ENCODE measurements at places on chromosomes 12 and 14.
A peak's percentile ranks its signal among the peaks of the same experiment; 100 is the strongest.

DNA sequence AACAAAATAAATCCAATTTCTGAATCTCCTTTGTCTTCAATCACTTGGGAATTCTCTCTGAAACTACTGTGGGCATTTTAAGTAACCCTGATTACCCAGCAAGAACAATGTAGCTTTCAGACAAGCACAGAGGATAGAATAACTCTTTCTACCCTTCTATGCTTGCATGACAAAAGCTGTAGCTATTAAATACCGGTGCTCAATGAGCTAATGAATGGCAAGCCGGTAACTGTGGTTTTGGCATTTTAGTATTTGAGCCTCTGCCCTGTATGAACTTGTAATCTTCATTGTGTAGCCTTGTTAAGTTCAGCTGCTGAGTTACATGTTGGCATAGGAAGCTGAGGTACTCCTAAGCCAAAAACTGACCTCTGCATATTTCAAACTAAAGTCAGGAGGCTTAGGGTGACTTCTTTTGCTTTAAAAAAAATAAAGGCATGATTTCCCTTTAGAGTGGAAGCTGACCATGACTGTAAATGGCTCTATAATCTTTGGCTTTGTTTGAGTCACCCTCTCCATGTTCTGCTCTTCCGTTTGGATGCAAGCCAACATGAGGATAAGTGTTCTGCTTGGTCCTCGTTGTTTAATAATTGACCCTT is 171.0 kb upstream of the HIF1A start:
- peak; percentile 84 for DNase-seq

- peak; percentile 16 for DNase-seq
Observed at GRCh38 chr12:51653431-51653830, 62.4 kb downstream of the SCN8A start.

DNA sequence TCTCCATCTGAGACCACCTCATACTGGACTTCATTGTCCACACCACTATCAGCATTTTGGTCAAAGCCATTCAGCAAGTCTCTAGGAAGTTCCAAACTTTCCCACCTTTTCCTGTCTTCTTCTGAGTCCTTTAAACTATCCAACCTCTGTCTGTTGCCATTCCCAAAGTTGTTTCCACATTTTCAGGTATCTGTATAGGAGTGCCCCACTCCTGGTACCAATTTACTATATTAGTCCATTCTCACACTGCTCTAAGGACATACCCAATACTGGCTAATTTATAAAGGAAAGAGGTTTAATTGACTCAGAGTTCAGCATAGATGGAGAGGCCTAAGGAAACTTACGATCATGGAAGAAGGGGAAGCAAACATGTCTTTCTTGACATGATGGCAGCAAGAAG is 292.2 kb upstream of the ATXN7L3B start:
- no peak for DNase-seq

DNA sequence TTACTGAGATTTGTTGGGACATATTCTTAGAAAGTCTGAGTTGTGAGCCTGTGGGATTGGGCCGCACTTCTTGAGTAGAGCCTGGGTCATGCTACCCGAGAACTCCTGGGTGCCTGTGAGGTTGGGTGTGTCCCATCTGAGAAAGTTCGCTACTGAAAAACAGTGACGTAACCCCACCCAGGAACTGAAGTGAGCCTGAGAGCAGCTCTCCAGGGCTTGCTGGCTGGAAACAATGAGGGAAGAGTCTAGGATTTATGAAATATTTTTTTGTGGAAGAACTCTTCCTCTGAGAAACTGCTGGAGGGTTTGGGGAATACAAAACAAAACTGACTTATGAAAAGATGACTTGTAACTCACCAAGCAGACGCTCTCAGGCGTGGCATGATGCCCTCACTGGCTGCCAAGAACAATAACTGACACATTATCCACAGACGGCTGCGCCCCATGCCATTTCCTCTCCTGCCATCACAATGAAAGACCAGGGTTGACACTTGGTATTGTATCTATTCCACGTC is 69.2 kb downstream of the RASSF3 start:
- DNase-seq: peak; percentile 18

- DNase-seq: no peak
Observed at GRCh38 chr14:24597403-24597802, 12.1 kb downstream of the GZMH start.

DNA sequence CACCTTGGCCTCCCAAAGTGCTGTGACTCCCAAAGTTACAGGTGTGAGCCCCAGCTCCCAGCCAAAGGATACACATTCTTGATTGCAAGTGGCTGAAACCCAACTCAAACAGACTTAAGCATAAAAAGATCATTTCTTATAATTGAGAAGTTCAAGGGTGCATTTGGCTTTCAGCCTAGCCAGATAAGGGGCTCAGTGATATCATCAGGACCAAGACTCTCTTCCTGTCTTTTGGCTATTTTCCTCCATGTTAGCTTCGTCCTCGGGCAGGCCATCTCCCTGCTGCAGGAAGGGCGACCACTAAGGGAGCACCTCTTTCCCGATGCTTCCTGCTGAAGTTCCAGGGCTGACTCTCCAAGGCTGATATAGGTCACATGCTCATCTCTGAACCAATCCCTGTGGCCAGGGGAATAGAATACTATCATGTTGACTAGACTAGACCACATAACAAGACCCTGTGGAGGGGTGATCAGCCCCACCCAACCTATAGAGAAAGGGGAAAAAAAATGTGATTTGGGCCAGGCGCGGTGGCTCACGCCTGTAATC is 9.8 kb upstream of the KRT8 start:
- DNase-seq: no peak

GRCh38 chr12:122943196-122943595 is 23.1 kb downstream of the ABCB9 start:
- peak; percentile 50 for DNase-seq

DNA sequence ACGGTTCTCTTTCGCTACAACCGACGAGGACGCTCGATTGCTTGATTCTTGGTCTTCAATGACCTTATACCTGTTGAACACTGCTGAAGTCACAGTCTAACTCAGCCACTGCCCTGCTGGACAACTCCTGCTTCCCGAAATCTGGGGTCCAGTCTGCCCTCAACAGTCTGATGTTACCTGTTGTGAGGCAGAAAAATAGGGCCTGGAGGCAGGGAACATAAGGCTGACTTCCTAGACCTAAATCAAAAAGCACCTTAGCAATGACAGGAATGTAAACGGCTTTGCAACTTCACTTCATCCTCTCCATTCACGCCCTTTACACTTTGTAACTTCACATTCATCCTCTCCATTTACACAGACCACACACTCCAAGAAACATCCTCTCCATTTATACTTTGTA is 597 bp upstream of the GLTP start:
- DNase-seq: no peak

GRCh38 chr14:79825046-79825521 is 386.2 kb downstream of the DIO2 start:
- DNase-seq: no peak

DNA sequence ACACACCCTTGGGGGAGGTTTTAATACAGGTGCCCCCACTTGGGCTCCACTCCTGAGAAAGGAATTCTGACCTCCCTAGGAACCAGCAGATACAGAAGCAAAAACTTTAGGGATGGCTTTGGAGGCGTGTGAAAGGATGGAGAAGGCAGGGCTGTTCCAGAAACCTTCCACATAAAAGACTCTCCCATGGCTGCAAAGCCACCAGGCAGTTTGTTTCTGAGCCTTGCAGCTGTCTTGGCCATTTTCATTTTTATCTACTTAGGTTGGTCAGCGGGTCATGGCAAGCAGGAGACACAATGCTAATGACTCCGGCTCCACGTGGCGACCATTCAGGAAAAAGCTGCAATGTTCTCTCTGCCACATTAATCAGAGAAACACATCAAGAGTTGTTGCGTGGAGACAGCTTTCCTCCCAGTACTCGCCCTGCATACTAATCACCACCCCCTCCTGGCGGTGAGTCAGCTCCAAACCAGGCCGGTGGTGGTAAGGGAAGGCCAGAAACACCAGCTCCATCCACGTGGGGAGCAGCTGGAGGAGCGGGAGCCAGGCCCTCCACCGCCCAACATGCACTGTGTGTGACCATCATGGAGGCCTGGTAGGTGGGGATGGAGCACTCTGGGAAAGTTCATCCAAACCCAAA is 30.9 kb upstream of the IRF2BPL start:
- DNase-seq: peak; percentile 93

DNA sequence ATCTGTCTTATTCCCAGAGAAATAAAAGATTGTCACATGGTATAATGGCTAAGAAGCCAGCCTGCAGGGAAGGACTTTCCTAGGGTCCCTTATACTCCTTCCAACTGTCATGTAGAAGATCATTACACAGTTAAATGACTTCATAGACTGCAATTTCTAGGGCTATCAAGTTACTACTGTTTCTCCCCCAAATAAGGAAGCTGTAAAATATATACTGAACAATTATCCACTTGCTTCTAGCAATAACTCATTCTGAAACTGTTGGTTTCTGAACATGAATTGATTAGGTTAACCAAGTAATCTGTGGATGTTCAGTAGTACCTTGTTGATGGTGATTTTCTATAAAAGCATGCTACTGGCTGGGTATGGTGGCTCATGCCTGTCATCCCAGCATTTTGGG is 44.6 kb downstream of the A2ML1 start:
- DNase-seq: no peak

DNA sequence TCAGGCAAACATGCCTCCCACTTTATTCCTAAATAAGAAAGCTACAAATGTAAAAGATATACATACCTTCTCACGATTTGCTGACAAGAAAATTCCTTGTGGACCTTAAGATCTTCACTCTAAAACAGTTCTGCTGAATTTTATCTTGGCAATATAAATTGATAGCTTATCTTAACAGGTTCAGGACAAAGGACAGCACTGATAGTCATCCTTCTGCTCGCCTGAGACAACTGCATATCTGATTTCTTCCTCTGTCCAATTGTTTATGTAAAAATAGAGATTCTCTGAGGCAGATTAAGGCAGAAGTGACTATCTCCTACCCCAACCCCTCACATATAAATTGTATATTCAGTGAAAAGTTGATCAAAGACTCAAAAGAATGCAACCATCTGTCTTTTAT is 44.9 kb downstream of the CAPZA3 start:
- no peak for DNase-seq

- no peak for DNase-seq
Observed at GRCh38 chr14:89533766-89534165, 116.7 kb upstream of the FOXN3 start.

DNA sequence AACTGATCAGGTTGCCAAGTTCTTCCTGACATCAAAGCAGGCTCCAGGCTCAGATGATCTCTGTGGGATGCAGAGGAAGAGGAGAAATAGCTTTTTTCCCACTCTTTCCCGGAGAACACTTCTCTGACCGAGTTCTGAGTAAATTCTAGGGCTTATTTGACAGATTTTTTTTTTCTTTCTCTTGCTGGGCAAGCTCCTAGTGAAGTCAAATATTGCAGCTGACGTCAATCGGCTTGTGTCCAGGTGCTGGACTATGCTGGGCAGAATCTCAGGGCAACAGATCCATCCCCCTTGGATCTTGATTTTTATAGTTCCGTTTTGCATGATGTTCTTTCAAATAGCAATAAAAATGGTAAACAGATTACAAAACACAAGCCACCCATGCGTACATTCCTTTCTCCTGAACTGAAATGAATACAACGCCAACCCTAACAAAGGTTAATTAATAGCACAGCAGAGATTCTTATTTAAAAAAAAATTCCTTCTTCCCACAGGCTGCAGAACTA is 182.2 kb downstream of the NOVA1 start:
- DNase-seq: no peak

DNA sequence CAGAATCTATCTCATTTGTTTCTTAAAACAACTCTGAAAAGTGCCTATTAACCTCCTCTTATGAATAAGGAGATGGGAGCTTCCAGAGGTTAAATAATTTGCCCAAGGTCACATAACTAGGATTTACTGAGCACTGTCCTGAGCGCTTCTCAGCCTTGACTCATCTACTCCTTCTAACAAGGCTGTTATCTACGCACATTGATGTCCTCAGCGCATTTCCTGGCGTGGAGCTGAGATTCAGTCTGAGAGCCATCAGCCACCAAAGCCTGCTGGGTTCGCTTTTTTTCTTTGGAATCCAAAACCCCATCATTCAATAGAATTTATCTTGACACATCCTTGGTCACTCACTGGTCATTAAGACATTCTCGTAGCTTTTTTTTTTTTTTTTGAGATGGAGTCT is 29.3 kb downstream of the AK7 start:
- DNase-seq: no peak

GRCh38 chr14:42322531-42323284 is 716.0 kb downstream of the LRFN5 start:
- DNase-seq: no peak

DNA sequence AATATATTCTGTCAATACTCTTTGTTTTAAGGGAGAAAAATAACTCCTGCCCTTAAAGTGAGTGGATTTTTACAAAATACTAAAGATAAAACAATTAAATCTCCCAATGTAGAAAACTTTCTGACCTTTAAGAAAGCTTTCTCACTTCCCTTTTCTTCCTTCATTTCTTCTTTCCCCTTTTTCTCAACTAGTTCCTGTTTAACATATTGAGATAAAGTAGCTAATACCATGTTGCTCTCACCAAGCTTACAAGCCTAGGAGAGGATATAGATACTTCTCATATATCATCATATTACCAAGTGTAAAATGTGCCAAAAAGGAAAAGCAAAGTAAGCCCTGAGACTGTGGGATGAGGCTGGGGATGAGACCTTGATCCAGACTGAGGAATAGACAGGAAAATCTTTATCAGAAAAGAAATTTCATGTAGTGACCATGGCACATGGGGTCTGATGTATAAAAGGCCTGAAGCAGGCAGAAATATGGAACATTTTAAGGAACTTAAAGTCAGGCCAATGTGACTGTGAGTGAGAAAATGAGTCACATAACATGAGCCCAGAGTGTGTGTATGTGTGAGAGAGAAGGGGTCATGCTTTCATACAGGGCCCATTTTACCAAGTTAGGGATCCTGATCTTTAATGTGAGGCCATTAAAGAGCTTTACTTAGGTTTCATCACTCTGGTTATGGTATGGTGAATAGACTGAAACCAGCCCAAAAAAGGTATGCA is 1.6 kb upstream of the RPL10L start:
- no peak for DNase-seq

GRCh38 chr12:103303484-103303883 is 192.3 kb downstream of the C12orf42 start:
- DNase-seq: no peak

DNA sequence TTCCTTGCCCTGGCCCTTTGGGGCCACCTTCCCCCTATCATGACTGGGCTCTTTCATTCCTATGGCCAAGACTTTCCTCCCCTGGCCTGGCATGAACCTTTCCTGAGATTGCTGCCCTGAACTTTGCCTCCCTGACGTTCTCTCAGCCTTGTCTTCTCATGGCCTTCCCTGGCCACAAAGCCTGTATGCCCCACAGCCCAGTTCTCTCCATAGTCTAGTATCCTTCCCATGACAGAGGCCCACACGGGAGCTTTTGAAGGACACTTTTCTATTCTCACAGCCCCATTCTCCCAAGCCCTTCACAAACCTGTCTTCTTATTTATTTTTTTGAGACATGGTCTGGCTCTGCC is 4.5 kb upstream of the RNU7-1 start:
- DNase-seq: no peak

DNA sequence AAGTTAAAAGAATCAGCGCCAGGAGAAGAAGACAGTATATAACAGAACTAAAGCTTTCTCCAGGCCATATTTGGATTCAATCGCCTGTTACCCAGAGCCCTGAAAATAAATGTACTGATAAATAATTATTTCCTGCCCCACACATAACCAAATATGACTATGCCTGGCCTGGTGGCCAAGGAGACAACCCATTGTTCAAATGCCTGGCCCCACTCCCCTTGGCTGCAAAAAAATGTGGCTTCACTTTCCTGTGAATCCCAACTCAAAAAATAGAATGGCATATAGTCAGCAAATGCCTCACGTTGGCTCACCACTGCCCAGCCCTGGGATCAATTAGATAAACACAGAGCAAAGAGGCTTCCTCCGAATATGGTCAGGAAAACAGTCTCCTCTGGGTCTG is 472.1 kb downstream of the BCL11B start:
- no peak for DNase-seq

Data from ELR (cell line).